SK-N-DZ (cell line): ENCODE measurements at places on chromosomes 12 and 14.

GRCh38 chr14:71597955-71598660, 334.1 kb upstream of the RGS6 start:
- no peak for DNase-seq

GRCh38 chr12:32178341-32179010, 71.8 kb downstream of the BICD1 start:
- peak; percentile 89 for DNase-seq

GRCh38 chr14:56794557-56795283, 15.6 kb downstream of the OTX2 start:
- no peak for DNase-seq

DNA sequence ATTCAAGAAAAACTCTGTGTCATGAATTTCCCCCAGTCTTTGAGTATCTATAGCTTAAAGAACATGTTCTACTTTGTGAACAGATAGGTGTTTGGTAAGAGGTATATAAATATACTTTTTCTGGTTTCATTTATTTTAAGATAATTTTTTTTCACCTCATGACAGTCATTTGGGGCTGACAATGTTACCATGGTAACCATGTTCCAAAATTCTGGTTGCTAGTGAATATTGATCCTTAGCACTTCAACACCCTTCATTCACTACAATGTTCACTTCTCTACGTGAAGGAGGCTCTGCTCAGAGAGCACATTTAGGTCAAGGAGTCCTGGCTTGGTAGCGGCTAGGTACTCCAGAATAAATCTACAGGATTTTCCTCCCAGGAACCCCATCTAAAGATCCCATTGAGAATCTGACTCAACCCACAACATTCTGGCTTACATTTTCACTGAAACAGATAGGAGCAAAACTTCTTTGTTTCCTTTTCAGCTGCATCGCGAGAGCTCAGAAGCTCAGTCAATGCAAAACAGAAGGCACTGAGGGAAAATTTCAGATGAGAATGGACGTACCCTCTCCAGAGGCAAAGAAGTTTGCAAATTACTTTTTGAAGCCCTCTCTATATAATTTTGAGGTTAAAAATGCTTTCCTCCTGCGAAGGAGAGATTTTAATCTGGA, 93.6 kb downstream of the ARF6 start:
- DNase-seq, result no peak

- no peak for DNase-seq
Measured at GRCh38 chr12:114903083-114903691, 219.2 kb upstream of the TBX3 start.

DNA sequence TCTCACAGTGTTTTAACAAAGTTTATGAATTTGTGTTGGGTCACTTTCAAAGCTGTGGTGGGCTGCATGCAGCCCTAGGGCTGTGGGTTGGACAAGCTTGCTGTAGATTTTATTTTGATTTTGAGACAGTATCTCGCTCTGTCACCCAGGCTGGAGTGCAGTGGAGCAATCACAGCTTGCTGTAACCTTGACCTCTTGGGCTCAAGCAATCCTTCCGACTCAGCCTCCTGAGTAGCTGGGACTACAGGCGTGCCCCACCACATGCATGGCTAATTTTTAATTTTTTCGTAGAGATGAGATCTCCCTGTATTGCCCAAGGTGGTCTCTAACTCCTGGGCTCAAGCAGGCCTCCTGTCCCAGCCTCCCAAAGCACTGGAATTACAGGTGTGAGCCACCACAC, 5.4 kb downstream of the MARK3 start:
- DNase-seq, result no peak

- no peak for DNase-seq
Measured at GRCh38 chr12:21276826-21277225, 57.9 kb downstream of the SLCO1A2 start.

GRCh38 chr12:133130808-133131128, 341 bp downstream of the ZNF10 start:
- DNase-seq, result no peak

- DNase-seq, result no peak
Measured at GRCh38 chr14:89805501-89805900, 149.0 kb downstream of the EFCAB11 start.

GRCh38 chr14:67429510-67430205, 17.7 kb upstream of the PLEK2 start:
- no peak for DNase-seq

- no peak for DNase-seq
Measured at GRCh38 chr12:110704750-110705149, 15.8 kb upstream of the HVCN1 start.

GRCh38 chr12:16012117-16012516, 101.0 kb downstream of the DERA start:
- no peak for DNase-seq

DNA sequence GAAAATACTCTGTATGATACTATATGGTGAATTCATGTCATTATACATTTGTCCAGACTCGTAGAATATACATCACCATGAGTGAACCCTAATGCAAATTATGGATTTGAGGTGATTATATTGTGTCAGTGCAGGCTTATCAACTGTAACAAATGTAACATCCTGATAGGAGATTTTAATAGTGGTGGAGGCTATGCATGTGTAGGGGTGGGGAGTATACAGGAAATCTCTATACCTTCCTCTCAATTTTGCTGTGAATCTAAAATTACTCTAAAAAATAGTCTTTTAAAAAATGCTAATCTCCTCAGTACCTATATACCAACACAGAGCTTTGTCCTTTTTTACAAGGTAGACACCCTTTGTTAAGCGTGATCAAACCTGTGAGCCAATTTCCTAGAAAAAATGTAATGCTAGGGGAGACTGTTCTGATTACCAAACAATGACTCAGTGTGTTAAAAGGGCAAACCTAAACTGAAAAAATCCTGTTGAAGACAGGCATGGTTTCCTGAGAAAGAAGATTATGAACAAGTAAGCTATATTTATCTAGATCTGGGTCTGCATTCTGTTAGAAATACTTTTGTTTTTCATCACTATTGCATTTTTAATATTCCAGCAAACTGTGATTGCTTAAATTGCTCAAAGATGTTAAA, 170.9 kb downstream of the DUSP6 start:
- DNase-seq, result no peak

- peak; percentile 82 for DNase-seq
Measured at GRCh38 chr14:61662437-61663311, 32.6 kb upstream of the HIF1A start.

GRCh38 chr14:23512156-23512555, 39.4 kb downstream of the ZFHX2 start:
- no peak for DNase-seq
